Cortex of kidney (tissue), 1 donor: ENCODE measurements at places on chromosomes 3 and 15.

DNA sequence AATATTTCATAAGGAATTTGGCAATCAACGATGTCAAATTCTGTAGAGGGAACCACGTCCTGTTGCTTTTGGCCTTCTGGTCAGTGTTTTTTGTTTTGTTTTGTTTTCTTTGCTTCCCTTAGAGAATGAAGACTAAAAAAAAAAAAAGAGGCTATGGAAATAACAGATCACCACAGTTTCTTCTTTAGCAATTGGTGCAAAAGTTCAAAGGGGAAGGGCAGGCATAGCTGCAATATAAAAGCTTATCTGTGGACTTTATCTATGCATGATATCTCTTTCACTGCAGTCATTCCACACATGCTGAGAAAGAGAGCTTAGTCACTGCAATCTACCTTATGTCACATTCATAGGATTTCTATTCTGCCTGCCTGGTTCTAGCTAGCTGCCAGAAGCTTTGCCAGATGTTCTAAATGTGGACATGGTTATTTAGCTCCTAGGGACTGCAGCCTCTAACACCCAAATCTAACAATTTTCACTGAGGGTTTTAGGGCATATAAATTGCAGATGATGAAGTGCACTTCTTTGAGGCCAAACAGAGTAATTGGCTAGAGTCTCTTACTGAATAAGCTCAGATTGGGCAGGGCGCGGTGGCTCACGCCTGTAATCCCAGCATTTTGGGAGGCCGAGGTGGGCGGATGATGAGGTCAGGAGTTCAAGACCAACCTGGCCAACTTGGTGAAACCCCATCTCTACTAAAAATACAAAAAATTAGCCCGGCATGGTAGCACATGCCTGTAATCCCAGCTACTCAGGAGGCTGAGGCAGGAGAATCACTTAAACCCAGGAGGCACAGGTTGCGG is 637.2 kb downstream of the NTRK3 start:
- no peak for DNase-seq

DNA sequence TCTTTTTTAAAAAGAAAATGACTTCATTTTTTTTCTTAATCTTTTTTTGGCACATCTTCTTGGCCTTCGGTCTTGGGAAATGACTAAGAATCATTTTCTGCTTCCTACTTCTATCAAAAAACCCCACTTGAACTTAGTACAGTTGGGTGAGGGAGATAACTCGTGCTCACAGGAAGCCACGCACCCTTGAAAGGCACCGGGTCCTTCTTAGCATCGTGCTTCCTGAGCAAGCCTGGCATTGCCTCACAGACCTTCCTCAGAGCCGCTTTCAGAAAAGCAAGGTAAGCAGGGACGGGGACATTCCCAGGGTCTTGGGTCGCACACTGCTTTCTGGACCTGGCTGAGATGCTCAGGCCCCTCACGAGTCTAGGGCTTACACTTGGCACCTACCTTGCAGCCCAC is at the start of gene CCR4:
Gene CCR4, plus strand, starts transcription at position 235 of the 402 bp plus-strand sequence. CDS start 1,779 bp downstream, outside the sequence.
- DNase-seq, result no peak

DNA sequence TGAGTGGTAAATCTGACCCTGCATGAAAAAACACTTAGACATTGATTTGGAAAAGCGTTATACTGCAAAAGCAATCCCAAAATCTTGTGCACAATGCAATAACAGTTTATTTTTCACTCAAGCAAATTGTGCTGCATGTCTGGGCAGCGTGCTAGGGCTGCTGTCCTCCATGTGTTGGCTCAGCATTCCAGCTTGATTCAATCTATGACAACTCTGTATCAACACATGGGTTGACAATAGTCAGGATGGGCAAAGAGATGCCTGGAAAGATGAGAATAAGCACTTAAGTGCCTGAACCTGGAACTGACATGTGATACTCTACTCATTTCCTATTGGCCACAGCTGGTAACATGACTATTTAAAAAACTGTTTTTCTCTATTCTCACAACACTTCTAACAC is 51.8 kb downstream of the DUT start:
- DNase-seq, result no peak

GRCh38 chr15:92074646-92075045 is 221.1 kb downstream of the SLCO3A1 start:
- DNase-seq, result no peak

DNA sequence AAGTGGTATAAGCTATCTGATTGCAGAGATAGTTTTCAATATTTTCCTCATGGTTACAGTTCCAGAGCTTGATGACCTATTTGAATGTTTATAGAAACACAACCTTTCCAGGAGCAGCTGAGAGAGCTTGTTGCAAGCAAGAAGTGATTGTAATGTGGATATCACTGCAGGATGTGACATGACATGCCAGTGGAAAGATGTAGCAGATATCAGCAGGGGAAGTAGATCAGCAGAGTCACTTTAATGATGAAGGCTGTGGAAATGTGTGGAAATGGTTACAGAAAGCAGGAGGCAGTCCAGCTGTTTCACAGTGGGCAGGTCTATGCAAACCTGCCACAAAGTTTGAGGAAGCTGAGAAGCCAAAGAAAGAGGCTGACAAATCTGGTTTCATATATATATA is 21.0 kb downstream of the TMEM158 start:
- no peak for DNase-seq

GRCh38 chr15:58724466-58724865 is 25.0 kb downstream of the ADAM10 start:
- no peak for DNase-seq
